ENCODE measurements at places on chromosomes 5 and 9.

DNA sequence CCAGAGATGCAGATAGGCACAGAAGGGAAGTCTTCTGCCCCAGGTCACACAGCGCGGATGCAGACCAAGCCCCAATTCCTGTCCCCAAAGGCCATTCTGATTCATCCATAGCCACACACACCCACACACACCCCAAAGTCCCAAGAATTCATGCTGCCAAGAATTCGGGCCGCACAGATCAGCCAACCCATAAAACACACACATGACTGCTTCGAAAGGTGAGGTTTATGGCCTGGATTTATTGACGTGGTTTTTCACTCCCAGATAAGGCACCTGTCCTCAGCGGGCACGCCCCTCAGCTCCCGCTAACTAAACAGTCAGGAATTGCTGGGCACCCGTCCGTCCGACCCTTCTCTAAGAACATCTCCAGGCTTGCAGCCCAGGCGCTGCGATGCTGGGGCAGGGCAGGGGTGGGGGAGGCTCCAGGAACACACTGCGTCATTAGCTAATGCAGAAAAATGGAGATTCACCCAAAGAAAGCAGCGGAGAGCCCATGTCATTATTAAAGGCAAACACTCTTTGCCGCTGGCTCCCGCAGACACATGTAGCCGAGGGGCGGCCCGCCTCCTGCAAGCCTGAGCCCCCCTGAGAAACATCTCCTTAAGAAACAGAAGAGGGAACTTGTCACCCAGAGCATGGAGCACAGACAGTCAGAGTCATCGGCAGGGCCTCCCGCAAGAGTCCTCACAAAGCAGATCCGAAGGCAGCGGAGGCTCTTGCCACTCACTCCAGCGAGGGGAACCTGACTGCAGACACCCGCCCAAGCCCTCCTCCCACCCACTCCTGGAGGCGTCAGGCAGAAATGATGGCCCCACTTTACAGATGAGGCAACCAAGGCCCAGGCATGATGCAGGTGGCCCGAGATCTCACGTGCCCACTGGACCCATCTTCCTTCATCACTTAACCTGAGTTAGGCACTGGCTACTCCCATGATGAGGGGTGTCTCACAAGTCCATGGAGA is 19.9 kb downstream of the VAV2 start:
- no peak for DNase-seq

- peak; percentile 9 for DNase-seq
Observed at GRCh38 chr9:15606643-15607472, 54.0 kb downstream of the CCDC171 start.

- DNase-seq, result peak; percentile 56
Observed at GRCh38 chr5:177403102-177403791, 2.8 kb upstream of the PFN3 start.

DNA sequence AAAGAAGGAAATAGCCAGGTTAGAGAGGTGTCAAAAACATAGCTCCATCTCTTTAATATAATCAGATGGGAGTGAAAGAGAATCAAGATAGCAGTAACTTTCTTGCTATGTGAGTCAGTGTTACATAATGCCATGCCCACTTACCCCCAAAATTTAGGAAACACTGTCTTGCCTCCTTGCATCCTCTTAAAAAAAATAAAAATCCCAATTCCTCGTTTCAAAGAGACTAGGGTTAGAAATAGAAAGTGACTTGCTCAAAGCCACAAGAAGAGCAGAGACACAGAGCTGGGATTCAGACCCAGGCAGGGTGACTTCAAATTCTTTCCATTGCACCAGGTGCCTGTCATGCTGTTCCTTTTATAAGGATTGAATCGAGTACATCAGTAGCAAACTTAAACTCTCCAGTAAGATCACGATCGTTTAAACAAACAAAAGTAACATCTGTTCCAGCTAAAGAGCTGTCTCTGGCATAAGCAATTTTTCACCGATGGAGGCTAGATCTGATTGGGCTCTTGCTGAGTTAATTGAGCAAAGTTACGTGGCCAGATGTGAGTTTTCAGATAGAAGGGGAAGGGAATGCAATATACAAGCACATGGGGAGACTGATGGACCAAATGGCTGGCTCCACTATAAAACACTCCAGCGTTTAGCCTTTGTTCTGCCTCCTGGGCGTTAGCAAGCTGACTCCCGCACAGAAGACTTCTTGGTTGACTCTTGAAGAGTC is 176.9 kb downstream of the PALM2AKAP2 start:
- no peak for DNase-seq

DNA sequence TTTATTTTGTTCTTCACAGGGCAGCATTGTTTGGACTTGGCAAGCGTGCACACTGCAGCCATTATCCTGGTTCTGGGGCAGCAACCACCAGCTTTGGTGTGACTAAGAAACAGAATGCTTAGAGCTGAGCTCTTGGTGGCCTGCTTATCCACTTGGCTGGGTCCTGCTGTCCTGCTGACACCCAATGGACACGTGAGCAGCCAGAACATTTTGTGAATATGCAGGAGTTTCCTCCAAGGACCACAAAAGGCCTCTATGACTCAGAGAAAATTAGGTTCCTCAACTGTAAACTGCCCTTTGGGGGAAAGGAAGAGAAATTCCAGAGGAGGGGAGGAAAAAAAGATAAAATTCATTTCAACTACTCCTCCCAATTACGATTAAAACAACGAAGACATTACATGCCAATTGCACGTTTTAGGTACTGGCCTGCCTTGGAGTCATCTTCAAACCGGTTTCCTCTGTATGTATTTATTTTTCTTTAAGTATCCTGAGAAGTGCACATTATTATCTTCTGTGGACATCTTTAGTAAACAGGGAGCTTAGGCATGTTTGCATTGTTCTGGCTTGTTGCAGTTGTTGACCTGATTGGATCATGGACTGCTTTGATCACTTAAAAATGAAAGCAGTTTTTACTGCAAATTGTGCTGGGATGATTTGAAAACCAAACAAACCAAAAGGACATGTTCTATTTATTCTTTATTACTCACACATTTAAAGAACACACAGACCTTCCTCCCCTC is 82.3 kb upstream of the TLE4 start:
- peak; percentile 38 for DNase-seq

DNA sequence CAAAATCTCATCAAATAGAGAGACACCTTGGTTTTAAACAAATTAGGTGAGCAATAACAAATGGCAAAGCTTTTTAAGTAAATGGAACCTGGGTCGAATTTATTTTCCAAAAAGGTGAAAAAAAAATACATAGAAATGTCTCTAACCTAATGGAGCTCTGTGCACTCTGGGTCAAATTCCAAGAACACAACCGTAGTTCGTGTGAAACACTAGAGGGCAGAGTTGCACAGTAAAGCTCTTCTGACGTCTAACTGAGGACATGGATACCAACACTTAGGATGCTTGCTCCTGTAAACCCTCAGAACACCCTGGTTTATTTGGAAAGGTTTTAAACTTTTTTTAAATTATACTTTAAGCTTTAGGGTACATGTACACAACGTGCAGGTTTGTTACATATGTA is 18.9 kb downstream of the MARCHF11 start:
- peak; percentile 6 for DNase-seq

GRCh38 chr5:178387061-178387855 is 154.7 kb upstream of the PHYKPL start:
- no peak for DNase-seq

GRCh38 chr5:123182072-123182471 is 93.0 kb downstream of the PRDM6 start:
- no peak for DNase-seq

DNA sequence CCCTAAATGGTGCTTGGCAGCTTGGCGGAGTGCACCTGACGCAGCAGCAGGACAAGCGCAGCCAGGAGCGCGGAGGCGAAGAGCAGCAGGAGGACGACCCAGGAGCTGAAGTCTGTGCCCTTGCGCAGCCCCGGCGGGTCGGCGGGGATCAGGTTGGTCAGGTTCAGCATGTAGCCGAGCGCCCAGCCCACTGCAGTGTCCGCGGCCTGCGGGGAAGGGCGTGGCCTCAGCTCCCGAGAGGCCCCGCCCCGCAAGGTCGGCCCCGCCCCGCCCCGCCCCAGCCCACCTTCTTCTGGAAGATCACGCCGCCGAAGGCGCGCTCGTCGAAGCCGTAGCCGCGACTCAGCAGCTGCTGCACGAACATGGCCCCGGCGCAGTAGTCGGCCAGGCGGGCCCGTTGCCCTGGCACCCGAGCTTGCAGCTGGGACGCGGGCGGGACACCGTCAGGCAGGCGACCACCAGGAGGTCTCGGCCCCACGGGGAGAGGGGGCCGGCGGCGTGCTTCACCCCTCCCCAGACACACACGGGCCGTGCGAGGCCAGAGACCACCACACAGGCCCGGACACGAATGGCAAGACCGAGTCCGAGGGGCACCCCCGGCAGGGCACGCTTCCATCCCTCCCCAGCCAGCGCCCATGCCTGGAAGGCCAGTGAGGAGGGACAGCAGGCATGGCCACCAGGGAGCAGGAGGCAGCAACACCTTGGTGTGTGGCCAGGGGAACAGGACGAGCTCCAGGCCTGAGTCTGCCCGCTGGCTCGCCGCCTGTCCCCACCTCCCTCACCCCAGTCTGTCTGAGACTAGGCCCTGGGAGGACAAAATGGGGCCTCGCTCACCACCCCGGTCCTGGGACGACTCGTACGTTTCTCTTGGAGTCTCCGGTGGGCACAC is 2.9 kb upstream of the NPDC1 start:
- DNase-seq, result no peak

GRCh38 chr5:125712397-125712796 is 710.8 kb upstream of the GRAMD2B start:
- no peak for DNase-seq

DNA sequence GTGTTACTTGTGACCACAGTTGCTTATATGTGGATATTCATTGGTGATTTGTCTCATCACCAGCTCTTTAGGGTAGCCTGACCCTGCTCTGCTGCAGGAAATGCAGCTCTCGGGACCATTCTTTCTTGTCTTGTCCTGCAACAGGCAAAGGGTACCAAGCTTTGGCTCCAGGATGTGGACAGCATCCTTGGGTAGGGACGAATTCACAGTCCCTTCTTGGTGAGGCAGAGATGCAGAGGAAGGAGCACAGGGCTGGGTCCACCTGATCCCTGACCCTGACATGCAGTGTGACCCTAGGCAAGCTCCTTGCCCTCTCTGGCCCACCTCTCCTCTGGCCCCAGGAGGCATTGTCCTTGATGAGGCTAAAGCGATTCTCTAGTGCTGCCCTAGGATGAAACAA is 37.0 kb upstream of the SYNPO start:
- DNase-seq, result no peak

DNA sequence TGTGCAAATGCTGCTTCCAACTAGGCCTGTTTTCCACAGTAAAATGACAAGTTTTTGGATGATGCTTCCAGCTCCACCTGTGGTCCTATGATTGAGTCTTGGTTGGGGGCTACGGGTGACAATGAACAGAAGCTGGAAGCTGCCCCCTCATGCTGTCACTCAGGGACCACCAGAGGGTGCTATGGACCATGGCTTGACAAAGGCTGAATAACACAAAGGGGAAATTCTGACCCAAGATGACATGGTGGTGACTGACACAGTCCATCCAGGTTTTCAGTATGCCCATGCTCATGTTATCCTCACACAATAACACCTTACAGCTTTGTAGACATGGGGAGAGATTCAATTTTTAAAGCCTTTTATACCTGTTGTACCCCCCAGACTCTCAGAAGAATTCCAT is 23.9 kb upstream of the SAP30L start:
- no peak for DNase-seq

- DNase-seq, result no peak
Observed at GRCh38 chr5:32645246-32645645, 59.9 kb downstream of the SUB1 start.

DNA sequence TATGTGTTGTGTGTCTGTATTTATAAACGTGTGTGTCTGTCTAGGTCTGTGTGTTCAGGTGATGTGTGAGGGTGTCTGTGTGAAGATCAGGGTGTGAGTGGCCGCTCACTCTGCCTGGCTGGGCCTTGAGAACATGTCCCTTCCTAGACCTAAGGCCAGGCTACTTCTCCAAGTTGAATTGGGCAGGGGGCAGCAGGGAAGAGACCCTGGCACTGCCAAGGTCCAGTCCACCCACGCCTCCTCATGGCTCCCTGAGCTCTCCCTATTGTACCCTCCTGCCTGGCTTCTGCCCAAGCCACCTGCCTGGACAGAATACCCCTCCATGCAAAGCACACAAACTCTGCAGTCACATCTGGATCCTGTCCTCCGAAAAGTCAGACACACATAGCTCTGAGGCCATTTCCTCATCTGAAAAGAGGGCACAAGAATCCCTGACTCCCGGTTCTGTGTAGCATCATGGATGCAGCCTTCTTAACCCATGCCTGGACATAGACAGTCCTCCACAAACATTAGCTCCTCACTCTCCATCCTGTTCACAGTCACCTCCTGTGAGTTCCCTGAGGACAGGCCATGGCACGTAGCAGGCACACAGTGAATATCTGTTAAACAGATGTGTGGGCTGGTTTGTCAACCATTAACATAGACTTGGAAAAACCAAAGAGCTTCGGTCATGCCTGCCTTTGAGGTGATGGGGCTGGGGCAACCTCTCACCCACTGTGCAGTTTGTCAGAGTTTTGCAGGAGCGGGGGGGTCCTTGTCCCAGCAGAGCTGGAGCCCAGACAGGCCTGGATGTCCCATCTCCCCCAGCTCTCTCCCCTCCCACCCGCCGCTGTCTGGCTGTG is 167.8 kb upstream of the MVB12B start:
- no peak for DNase-seq

- no peak for DNase-seq
Observed at GRCh38 chr5:171954721-171955120, 51.7 kb downstream of the FBXW11 start.

GRCh38 chr9:1591310-1591709 is 423.8 kb upstream of the SMARCA2 start:
- no peak for DNase-seq

- DNase-seq, result no peak
Observed at GRCh38 chr9:32926911-32927310, 74.5 kb downstream of the APTX start.

- peak; percentile 37 for DNase-seq
Observed at GRCh38 chr9:81499021-81499454, 190.3 kb downstream of the TLE1 start.

DNA sequence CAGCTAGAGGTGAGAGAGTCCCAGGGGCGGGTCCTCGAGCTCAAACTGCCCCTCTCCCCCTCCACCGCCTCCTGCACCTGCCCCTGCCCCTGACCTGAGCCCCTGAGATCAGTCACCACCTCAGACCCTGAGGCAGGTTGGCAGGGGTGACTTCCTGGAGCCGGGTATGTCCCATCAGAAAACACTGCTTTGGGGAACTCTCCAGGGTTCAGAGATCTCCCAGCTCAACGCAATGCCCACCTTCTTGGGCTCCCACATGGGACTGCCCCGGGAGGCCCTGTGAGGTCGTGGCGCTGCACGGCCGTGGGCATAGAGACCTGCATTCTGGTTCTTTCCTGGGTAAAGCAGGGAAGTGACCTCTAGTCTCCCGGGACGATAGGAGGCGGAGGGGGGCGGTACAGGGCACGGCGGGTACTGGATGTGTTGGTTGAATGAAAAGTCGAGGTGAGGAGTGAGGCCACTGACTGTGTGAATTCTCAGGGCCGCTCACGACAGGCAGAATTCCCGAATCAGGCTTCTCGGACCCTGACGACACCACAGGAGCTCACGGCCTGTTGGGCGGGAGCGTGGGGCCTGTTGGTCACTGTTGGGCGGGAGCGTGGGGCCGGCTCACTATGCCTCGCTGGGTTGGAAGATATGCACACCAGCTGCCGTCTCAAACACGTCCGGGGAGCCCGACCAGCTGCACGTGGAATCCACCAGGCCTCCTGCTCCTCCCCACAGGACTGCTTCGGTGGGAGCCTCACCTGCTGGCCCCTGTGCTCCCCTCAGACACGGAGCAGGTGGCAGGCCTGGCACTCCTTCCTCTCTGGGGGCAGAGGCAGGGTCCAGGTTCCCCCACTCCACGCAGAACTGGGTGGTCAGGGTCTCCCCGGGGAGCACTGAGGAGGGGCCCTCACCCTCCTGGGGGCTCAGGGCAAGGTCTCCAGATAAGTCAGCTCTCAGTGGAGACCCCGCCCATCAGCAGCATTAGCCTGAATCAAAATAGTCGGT is 178.0 kb upstream of the PPP1R26 start:
- DNase-seq, result no peak
